ENCODE measurements at places on chromosomes 7 and 10.

DNA sequence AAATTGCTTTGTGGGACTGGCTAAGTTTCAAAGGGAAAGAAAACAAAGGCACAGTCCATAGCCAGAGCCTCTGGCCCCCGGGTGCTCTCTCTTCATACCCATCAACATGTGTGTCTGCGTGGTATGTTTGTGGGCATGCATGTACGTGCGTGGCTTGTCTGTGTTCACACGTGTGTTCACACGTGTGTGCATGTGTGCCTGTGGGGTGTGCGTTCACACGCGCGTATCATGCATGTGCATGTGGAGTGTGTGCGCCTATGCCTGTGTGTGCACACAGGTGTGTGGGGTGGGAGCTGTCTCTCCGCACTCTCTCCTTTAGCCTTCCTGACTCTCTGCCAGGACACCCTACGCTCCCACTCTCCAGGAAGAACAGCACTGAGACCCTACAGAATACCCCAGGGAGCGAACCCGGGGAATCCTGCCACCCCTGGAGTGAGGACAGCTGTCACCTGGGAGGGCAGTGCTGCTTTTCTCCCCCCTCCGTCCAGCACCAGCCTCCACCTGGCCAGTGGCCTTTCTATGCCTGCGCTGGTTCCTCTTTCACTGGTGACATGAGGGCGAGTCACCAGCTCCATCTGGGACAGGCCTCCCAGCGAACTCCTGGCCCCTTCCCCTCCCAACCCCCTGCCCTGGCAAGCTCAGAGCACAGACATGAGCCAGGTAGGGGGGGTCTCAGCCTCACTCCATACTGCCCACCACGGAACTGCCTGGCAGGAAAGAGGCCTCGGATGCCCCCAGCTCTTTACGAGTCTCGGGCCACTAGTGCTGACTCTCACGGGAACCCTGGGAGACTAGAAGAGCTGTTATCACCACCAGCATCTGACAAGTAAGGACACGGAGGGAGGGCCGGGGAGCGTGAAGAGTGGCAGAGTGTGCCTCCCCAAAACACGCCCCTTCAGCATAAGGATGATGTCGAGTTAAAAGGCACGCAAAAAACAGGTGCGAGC is 16.5 kb downstream of the WDR86 start:
- no peak for DNase-seq

DNA sequence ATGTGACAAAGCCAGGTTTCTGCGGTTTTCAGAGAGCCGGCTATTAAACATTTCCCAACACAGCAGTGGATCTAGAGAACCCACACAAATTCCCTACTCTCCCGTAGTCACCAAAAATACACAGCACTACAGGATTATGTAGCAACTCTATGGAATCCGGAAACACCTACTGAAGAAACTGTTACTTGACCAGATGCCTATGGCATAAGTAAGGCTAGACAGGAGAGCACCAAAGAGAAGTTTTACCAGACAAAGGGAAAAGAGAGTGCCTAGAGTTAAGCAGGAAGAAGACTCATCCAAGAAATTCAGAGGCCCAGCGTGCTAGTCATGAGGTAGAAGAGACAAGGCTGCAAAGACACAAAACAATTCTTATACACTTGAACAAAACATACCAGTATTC is 321.1 kb downstream of the PARD3 start:
- DNase-seq = no peak

DNA sequence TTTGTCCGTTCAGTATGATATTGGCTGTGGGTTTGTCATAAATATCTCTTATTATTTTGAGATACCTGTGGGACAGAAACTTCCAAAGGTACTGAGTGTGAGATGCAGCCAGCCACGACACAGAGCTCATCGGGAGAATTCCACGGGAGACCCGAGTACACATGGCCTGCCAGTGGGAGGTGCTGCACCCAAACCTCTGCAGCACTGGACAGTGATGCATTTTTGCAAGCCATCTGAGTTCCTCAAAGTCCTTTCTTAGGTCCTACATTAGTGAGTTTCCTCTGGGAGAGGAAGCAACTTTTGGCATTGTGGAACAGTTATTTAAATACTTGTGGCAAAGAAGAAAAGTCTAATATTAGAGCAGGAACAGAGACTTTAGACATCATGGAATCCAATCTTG is 77.5 kb downstream of the ARID5B start:
- DNase-seq = no peak

- no peak for DNase-seq
These were observed 34.6 kb upstream of the LCOR start for GRCh38 chr10:96797485-96797884.

DNA sequence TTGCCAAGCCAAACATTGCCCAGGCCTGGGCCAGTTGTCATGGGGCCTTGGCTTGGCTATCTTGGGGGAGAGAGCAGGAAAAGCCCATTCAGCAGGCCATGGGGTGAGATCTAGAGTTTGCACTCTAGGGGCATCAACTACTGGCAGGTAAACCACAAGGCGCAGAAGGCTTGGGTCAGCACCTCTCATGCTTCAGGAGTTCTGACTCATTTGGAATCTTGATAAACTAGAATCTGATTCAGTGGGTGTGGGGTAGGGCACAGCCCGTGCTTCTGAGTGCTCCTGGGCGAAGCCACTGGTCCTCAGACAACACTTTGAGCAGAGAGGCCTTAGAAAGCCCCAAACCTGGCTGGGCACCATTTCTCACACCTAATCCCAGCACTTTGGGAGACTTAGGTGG is 81.1 kb downstream of the RGS10 start:
- no peak for DNase-seq

GRCh38 chr10:14687340-14687739 is 87.4 kb downstream of the FAM107B start:
- DNase-seq = no peak

DNA sequence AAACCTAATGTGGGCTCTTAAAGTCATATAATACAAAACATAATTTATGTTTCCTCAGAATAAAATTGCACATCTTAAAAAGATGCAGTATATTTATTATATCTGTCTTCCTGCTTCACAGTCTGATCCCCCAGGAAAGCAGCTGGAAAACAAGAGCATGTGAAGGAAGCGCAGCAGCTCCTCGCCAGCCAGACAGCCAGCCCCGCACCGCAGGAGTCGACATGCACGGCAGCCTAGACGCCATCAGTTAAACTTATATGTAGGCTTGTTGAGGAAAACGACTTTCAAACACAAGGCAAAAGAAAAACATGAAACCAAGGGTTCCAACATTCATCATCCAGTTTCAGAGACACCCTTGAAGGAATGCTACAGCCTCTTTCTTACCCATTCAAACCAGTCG is 59.0 kb downstream of the PAXIP1 start:
- DNase-seq = no peak

DNA sequence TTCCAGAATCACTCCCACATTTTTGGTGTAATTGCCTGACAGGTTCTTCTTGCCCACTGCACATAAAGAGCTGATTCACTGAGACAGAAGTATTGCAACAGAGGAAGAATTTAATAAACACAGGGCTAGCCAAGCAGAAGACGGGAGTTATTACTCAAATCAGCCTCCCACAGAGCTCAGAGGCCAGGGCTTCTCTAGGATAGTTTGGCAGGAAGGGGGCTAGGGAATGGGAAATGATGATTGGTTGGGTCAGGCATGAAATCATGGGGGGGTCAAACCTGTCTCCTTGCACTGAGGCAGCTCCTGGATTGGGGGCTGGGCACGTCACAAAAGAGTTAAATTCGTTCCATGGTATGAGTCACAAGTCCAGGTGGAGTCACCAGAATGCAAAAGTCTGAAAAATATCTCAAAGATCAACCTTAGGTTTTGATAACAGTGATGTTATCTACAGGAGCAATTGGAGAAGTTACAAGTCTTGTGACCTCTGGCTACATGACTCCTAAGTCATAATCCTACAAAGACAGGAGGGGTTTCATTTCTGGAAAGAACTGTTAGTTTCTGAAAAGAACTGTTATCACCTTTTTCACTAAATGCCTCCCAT is 30.2 kb upstream of the ERCC6 start:
- no peak for DNase-seq

DNA sequence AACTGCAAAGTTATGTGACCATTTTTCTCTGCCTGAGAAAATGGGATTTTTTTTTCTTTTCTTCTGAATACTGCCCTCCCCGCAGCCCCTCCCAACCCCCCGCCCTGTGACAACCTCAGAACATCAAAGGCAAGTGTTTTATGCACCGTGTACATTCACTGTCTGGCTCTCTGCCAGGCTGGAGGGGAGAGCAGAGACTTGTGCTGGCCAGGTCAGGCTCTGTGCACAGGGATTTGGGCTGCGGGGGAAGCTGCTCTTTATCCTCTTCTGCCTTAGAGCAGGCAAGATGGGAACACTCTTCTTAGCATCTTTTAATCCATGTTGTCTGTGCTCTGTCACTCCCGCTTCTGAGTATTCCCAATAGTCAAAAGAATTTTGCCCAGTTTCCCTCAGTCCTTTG is 195.1 kb downstream of the CCSER2 start:
- no peak for DNase-seq

DNA sequence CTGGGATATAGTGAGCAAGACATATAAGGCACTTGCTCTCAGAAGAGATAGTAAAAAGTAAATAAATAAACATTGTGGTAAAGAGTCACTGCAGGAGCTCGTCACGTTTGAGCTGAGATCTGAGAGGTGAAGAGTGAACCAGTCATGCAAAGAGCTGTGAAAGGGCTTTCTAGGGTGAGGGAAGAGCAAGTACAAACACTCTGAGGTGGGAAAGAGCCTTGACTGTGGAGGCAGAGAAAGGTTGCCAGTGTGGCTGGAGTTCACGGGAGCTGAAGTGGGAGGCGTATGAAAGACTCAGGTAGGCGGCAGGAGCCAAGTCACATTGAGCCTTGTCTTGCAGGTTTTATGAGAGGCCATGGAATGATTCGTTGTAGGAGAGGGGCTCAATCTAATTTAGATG is 141.0 kb downstream of the C1GALT1 start:
- DNase-seq = no peak

GRCh38 chr10:110651044-110651958 is 7.2 kb downstream of the RBM20 start:
- DNase-seq = no peak

GRCh38 chr10:67306588-67307205 is 380.9 kb downstream of the LRRTM3 start:
- DNase-seq = no peak

- DNase-seq = no peak
These were observed 34.1 kb downstream of the SEM1 start for GRCh38 chr7:96675548-96675947.

DNA sequence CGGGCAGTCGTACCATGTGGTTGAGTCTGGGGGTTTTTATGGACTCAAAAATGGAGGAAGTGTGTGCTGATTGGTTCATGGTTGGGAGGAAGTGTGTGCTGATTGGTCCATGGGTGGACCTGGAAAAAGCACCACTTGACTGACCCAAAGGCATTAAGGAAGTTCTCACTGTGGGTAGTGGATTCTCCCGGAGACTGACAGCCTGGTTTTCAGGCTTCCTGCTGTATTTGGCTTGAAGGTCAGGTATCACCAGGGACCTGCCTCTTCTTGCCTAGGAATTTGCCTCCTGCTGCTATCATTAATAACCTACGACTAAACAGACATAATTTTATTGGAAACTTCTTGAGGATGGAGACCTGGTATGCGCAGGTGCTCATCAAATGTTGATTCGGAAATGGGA is 268.8 kb upstream of the LRGUK start:
- no peak for DNase-seq

GRCh38 chr7:101097561-101097960 is 12.3 kb downstream of the TRIM56 start:
- no peak for DNase-seq

DNA sequence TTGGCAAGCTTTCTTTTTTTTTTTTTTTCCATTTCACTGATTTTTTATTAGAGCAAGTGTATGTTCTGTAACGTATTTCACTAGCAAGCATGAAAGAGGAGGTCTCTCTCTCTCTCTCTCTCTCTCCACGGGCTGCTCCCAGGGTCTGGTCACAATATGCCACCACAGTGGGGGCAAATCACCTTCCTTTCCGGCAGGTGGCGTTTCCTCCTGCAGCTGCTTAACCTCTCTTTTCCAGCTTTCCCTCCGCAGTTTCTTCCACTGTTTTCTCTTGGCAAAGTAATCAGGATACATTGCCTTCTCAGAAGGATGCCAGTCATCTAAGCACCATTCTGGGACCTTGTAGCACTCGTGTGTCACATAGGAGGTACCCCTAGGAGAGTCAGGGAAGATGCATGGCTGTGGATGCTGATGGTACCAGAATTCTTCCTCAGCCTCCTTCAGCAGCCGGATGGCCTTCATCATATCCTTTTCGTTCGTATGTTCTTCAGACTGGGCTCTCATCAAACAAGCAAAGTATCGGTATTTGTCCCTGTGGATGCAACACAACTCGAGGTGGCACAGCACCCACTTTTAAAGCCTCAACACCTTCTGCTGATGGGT is 197.3 kb upstream of the PODXL start:
- no peak for DNase-seq

DNA sequence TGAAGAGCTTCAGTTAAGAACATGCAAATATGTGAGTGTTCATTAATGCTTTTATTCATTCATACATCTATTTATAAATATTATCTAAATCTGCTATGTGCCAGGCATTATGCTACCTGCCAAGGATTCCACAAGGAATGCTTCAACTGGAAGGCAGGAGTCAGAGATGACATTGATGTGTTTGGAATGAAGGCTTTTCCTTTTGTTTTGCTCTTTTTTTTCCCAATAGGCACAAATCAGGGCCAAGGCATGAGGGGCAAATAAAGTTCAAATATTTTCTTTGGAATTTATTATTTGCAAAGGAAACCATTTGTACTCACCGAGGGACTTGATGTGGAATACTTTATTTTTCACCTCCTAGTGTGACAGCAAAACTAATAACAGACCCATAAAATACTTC is 530.3 kb downstream of the ARL4A start:
- no peak for DNase-seq

- DNase-seq = no peak
These were observed 224.5 kb upstream of the SP8 start for GRCh38 chr7:21011153-21011552.

DNA sequence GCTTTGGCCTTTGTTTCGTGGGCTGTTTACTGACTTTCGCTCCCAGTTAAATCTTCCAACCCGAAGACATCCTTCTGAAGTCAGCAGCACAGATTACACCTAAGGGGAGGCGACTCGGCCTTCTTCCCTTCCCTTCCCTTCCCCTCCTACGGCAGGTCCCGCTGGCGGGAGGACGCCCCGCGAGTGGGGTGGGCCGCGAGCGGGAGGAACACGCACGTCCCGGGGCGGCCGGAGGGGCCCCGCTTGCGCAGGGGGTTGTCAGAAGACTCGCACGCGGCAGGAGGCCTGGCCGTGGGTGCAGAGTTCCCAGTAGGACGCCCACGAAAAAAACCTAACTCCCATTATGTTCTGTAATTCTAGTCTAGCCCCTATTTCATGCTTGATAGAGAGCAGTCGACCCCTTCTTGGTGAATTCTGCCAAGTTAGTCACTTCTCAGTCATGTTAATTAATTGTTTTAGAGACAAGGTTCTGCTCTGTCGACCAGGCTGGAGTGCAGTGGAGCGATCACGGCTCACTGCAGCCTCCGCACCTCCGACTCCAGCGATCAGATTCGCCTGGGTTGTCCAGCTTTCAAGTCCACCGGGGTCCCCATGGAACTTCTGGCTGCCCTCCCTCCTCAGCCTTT is 19.2 kb upstream of the ZNF32 start:
- no peak for DNase-seq

- DNase-seq = no peak
These were observed 76.4 kb upstream of the LRRC17 start for GRCh38 chr7:102836191-102836919.

- DNase-seq = no peak
These were observed 23.6 kb downstream of the CTAGE6 start for GRCh38 chr7:143733876-143734275.
